ENCODE measurements at places on chromosomes 16 and 17.
A peak's percentile ranks its signal among the peaks of the same experiment; 100 is the strongest.

DNA sequence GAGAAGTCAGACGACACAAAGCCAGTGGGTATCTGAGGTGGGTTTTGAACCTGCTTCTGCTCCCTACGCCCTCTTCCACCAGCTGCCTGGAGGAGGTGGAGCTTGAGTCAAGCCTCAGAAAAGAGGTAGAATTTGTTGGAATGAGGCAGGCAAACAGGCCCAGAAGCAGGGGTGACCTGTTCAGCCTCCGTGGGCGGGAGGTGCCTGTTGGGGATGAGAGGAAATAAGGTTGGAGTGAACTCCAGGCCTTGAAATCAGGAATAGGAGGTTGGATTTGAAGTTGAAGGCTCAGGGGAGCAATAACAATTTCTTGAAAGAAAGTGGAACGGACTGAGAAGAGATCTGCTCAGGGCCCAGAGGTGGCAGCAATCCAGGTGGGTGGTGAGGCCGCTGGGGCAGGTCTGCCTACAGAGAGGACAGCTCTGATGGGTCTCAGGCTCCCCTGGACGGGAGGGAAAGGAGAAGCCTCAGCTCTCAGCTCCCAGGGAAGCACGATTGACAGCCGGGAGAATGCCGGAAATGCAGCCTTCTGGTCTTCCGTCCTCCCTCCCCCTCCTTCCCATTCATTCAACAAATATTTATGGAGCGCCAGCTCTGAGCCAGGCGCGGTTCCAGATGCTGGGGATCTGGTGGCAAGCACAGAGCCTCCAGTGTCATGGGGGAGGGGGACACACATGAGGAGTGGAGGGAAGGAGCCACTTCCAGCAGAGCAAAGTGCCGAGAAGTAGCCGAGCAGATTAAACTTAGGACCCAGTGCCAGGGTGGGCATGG lies 61.9 kb upstream of the CIBAR2 start:
- DNase-seq = no peak

- peak; percentile 46 for DNase-seq
Observed at GRCh38 chr17:2056206-2057174, 1.6 kb downstream of the HIC1 start.

DNA sequence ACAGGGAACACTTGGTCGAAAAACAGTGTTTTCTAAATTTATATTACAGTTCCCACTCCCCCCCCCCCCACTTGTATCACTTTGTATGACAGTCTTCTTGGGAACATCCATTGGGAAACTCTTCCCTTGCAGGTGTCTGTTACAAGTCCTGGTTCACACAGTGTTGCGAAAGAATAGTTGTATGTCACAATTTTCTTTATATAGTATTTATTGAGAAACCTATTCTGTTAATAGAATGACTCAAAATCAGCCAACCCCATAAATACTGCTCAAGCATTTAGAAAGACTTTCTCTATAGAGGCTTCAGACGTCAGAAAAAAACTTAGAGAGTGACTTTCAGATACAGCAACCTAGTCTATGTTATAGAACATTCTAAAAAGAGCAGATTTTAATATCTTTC lies 414.4 kb downstream of the WWOX start:
- DNase-seq = no peak

GRCh38 chr16:2769100-2769529 lies 8.0 kb downstream of the ELOB start:
- no peak for DNase-seq

GRCh38 chr16:1285669-1286512 lies 23.5 kb upstream of the UBE2I start:
- no peak for DNase-seq

GRCh38 chr17:79838522-79839274 lies 542 bp downstream of the CBX4 start:
- peak; percentile 44 for DNase-seq

DNA sequence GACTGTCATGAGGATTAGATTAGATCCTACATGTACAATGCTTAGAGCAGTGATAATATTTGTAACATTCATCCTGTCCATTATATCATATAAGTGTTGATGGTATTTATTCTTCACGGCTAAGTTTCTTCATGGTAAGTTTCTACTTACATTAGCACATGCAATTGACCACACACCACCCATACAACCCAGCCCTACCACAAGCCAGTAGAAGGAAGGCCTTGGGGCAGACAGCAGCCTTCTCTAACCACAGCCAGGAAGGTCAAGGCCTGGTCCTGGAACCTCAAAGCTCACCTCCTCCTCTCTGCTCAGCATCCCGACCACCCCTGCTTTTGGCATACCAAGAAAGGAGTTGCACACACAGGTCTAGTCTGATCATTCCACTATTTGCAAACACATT lies 245.2 kb upstream of the SDK2 start:
- DNase-seq = no peak

DNA sequence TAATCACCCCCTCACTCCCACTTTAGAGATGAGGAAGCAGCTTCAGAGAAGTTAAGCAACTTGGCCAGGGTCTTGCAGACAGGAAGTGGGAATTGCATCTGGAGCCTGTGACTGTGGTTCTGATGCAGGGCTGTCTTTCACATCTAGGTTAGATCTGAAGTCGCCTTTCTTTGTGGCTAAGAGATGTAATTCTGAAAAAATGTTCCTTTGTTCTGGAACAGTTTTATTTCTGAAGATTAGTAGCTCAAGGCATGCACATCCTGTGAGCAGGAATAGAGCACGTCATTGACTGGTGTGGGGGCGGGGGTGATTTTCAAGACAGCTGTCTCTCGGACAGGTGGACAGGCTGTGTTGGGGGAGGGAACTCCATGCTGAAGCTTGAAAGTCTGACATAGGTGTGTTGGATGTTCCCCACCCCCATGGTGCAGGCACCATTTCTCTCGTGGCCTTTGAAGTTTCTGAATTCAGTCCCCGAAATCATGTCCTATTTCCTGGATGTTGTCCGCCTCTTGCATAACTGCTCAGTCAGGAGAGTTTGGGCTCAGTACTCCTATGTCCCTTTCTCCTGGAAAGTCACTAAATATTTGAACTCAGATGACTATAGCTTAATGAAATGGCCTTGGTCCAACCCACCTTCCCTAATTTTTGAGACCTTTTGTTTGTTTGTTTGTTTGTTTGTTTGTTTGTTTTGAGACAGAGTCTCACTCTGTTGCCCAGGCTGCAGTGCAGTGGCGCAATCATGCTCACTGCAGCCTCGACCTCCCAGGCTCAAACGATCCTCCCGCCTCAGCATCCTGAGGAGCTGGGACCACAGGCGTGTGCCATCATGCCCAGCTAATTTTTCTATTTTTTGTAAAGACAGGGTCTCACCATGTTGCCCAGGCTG lies 21.0 kb upstream of the HERPUD1 start:
- DNase-seq = peak; percentile 77

- DNase-seq = peak; percentile 47
Observed at GRCh38 chr17:70172923-70173322, 3.6 kb downstream of the KCNJ2 start.

DNA sequence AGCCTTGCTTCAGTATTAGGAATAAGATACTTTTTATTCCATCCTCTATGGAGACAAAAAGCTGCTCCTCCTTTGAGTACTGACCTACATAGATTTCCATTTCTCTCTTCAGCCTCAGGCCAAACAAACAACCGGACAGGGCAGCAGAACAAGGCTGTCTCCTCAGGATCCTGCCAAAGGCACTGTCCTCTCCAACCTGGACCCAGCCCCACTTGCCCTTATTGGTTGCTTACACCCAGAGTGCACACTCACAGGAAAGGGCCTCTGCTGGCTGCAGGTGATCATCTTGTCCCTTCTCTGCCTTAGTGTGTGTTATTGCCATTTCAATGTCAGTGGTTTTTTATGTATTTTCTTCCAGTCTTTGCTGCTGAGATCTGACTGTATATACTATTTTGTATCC lies 26.6 kb downstream of the LIG3 start:
- no peak for DNase-seq

DNA sequence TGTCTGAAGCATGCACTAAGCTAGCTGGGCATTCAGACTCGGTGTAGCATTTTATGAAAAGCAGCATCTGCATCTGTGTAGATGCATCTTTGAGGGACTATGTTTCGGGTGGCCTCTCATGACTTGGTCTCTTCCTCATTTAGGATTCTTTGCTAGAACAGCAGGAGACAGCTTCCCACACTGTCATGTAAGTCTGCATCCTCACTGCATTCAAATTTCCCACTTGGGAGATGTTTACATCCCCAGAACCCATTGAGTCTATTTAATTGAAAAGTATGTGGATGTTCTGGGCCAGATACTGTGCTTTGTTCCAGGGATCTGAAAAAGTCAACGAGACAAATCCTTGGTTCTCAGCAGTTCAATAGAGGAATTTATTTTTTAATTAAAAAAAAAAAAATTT lies 198.6 kb upstream of the EEF2KMT start:
- no peak for DNase-seq
